MCF 10A (cell line): ENCODE measurements at places on chromosomes 4 and X. TPM values are rescaled to one million over a fixed set of nuclear protein-coding genes. Genes with fewer than 3 reads are reported as not detected.

GRCh38 chr4:5204781-5205180 is 153.5 kb downstream of the STK32B start:
- H3K36me3 ChIP-seq, result peaks cover 5% of the 10 kb centered on the region
- no peaks in the 10 kb centered on the region for H3K27me3 ChIP-seq
- H3K27ac ChIP-seq, result no peak overlapping the region
- H3K4me3 ChIP-seq, result no peak overlapping the region
- no peaks in the 10 kb centered on the region for H3K4me1 ChIP-seq

DNA sequence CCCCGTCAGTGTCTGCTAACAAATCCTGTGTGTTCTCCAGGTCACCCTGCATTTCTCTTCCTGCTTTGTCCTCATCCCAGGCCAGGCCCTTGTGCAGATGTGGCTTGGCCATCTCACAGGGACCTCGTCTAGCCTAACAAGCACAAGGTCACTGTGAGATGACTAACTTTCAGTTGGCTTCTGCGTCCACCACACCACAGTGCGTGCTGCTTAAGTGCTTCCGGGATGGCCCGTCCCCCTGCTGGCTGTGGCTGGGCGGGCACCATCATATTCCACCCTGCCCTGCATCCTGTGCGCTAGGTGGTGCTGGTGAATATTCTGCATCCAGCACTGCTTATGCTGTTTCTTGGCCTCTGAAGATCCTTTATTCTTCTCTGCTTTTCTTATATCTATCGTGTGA is 33.8 kb downstream of the RBBP7 start:
- peaks cover 15% of the 10 kb centered on the region for H3K4me1 ChIP-seq
- peaks cover 62% of the 10 kb centered on the region for H3K36me3 ChIP-seq
- H3K27me3 ChIP-seq, result no peaks in the 10 kb centered on the region
- H3K27ac ChIP-seq, result no peak overlapping the region
- no peak overlapping the region for H3K4me3 ChIP-seq

DNA sequence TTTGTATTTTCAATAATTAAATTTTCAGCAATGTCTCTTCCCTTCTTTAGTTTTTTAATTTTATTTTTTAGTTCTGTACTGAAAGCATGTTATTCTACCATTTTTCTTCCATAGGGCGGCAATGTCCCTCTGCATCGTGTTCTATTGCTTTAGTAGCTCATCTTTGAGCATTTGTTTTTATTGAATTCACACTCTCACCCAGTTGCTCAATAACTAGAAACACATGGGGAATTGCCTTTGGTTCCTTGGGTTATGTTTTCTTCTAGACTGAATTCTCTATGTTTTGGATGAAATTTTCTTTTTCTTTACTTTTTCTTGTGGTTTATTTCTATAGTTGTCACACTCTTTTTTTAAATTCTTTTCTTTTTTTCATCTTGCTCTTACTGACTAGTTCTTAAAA is 233.8 kb upstream of the LDB2 start:
- no peaks in the 10 kb centered on the region for H3K36me3 ChIP-seq
- H3K27me3 ChIP-seq, result no peaks in the 10 kb centered on the region
- DNase-seq, result no peak
- H3K4me3 ChIP-seq, result no peak overlapping the region

DNA sequence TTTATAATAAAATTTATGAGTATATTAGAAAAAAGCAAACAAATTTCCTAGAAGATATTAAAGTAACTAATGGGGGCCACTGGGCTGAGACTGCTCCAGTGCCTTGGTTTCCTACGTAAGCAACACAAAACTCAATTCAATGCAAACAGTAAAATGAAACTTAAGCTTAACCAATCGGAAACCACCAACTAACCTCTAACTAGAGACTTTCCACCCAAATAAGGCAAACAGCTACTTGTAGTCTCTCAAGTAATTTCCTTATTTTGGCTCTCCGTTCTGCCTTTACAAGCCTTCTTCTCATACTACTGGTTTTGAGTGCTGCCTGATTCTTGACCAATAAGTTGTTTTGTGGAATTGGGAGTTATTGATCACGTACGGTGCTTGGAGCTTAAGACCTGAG is 167.3 kb upstream of the VEGFC start:
- no peak for DNase-seq
- H3K4me1 ChIP-seq, result peaks cover 8% of the 10 kb centered on the region
- H3K4me3 ChIP-seq, result no peak overlapping the region

DNA sequence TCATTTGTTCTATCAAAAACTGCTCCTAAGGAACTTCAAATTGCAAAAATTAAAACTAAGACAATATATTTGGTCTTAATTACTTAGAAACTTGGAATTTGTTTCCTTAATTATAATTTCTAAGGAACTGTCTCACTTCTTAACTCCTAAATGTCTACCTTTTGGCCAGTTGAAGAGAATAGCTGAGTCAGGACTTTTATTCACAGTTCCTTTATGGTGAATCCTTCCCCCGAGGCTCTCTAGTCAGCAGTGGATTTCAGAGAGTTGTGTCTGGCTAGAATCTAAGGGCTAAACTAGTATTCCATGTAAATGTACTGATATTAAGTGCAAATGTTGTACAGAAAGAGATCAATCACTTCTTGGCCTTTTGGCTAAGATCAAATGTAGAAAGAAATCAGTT is 69.3 kb downstream of the AMMECR1 start:
- peaks cover 17% of the 10 kb centered on the region for H3K4me1 ChIP-seq
- no peak overlapping the region for H3K4me3 ChIP-seq
- no peak for DNase-seq
- peaks cover 77% of the 10 kb centered on the region for H3K27me3 ChIP-seq
- H3K36me3 ChIP-seq, result no peaks in the 10 kb centered on the region

DNA sequence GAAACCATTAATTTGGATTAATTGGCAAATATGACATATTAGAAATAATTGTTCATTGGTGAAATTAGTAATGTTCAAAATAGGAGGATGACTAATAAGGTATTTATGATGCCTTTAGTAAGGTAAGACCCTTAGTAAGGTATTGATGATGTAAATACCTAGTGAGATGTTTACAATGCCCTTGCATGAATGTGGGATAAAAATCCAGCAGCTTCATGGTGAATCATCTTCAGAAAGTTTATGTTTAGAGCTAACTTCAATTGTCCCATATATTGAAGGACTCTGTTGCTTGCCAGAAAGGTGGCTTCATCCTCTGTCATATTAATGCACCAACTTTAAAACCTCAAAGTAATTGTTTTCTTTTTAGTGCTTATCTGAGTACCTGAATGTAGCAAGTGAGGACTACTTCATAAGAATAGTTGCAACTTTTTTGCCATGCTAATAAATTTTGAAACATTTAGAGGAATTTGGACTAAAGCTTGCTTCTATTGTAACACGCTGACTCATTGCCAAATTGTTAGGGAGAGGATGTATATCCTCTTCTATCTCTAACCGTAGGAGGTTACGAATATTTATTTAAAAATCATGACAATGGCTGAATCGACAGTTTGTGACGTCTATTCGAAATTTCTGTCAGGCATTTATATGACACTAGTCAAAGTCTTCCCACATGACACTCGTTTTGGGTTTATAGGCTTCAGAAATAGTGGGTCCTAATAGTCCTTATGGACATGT is 174.1 kb upstream of the HS3ST1 start:
- H3K4me1 ChIP-seq, result peaks cover 12% of the 10 kb centered on the region
- H3K36me3 ChIP-seq, result no peaks in the 10 kb centered on the region
- DNase-seq, result peak; percentile 28

DNA sequence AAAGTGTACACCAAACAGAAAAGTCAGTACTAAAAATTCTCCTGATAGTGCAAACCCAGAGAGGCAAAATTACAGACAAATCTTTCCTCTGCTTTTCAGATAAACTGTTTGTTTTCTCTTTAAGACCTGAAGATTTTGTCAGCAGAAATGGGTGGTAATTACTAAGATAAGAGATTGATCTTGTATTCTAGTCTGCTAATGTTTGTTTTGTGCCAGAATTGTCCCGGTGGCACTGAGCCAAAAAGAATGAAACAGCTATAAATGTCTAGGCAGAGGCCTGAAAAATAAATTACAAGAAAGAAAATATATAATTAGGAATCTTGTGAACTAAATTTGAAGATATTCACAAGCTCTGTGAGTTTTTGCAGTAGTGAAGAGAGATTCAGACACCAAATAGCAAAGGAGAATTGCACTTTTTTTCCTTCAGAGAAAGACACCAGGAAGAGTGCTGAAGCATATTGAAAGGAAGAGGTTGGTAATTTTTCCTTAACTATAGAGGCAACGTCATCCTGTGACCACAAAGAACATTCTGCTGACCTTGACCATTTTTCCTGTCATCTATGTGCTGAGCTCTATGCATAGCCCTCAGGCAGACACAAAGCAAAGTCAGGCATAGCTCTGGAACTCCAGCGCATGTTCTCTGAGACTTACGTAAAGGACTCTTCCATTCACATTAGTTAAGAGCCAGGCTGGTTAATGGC is 314.5 kb upstream of the RASGEF1B start:
- H3K27me3 ChIP-seq, result no peaks in the 10 kb centered on the region
- H3K27ac ChIP-seq, result peak overlapping the region; percentile 61

DNA sequence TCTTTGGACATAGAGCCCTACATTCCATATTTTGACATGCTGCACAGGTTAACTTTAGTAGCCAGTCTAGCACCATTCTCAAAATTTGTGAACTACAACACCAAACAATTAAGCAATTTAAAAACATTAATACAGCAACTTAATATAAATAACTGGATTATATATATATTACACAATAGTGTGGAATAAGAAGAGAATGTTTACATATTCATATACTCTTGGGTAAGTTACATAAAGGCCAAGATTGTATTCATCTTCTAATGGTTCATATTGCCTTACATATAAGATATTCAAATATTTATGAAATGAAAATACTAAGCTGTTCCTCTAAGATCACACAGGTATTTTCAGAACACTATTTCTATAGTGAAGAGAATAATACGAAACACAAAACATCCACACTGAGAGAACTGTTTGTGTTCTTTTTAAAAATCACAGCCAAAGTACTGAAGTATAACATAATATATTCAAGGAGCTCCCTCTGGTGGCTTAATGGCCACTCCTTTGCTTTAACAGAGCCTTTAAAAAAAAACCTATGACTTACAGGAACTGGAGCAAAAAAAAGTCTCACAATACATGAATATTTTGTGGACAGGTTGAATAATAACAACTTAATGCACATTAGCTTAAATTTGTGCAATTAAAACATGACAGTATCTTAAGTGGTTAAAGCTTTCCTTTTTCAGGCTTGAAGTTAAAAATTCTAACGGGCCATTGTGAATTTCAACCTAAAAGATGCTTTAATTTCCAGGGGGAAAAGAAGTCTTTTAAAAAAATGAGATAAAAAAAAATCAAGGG is 46.2 kb downstream of the NEK1 start:
- peaks cover 6% of the 10 kb centered on the region for H3K36me3 ChIP-seq
- peak; percentile 58 for DNase-seq
- H3K4me3 ChIP-seq, result no peak overlapping the region
- H3K27ac ChIP-seq, result no peak overlapping the region
- H3K4me1 ChIP-seq, result peaks cover 5% of the 10 kb centered on the region

- H3K27me3 ChIP-seq, result peaks cover 71% of the 10 kb centered on the region
- DNase-seq, result no peak
- H3K4me3 ChIP-seq, result no peak overlapping the region
These were observed 22.1 kb upstream of the OR13H1 start for GRCh38 chrX:131521824-131522223.

DNA sequence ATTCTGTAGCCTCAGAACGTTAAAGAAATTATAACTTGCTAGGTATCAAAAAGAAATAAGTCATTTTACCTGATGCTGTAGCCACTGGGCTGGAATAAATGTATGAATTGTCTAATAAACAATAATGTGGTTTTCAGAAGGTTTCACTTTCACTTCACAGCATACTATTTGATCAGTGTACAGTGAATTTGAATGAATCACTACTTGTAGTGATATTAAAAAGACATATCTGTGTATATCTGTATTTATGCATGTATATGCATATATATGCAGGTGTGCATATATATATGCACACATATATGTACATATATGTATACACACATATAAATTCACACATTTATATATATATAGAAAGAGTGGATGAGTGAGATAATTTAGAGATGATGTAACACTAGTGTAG is 440.0 kb upstream of the PCDH10 start:
- peaks cover 6% of the 10 kb centered on the region for H3K4me1 ChIP-seq
- no peak overlapping the region for H3K4me3 ChIP-seq
- H3K27me3 ChIP-seq, result no peaks in the 10 kb centered on the region
- no peak overlapping the region for H3K27ac ChIP-seq
- no peaks in the 10 kb centered on the region for H3K36me3 ChIP-seq
- peak; percentile 3 for DNase-seq

- no peak overlapping the region for H3K27ac ChIP-seq
- no peaks in the 10 kb centered on the region for H3K27me3 ChIP-seq
- H3K36me3 ChIP-seq, result peaks cover 16% of the 10 kb centered on the region
- H3K4me1 ChIP-seq, result no peaks in the 10 kb centered on the region
- no peak overlapping the region for H3K4me3 ChIP-seq
These were observed 85.9 kb downstream of the ARSJ start for GRCh38 chr4:113893546-113893945.

GRCh38 chr4:78190595-78190994 is 133.5 kb downstream of the FRAS1 start:
- H3K4me1 ChIP-seq, result peaks cover 4% of the 10 kb centered on the region
- no peak for DNase-seq
- no peaks in the 10 kb centered on the region for H3K27me3 ChIP-seq
- no peaks in the 10 kb centered on the region for H3K36me3 ChIP-seq

GRCh38 chr4:38482696-38483095 is 181.3 kb upstream of the KLF3 start:
- no peak overlapping the region for H3K27ac ChIP-seq
- H3K4me1 ChIP-seq, result no peaks in the 10 kb centered on the region
- H3K27me3 ChIP-seq, result no peaks in the 10 kb centered on the region
- no peak for DNase-seq

DNA sequence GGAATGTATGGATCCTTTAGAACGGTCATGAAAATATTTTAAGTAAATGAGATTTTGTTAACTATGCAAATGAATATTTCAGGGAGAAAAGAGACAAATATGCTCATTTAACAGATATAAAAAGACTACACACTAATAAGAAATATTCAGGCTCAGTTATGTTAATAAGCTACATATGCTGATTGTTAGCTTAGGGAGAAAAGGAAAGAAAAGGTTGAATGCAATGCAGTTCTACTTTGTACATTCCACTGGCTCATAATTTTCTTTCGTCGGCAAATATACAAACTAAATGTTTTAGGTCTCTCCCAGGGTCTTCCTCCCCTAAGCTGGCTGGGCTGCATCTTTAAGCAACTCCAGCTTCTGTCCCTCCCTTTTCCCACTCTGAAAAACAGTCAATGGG is 2.7 kb upstream of the RTL3 start:
- no peak overlapping the region for H3K4me3 ChIP-seq
- no peaks in the 10 kb centered on the region for H3K27me3 ChIP-seq
- no peak for DNase-seq
- no peak overlapping the region for H3K27ac ChIP-seq
- no peaks in the 10 kb centered on the region for H3K36me3 ChIP-seq

GRCh38 chr4:3371033-3372001 is 70.5 kb upstream of the HGFAC start:
- DNase-seq, result no peak

The ARHGAP36 gene
- total RNA-seq, result not detected in 2 replicates

The G3BP2 gene
- 179 and 231 TPM in 2 replicates for total RNA-seq

The RBMX2 gene
- 31.2 and 34.4 TPM in 2 replicates for total RNA-seq

The SRPK3 gene
- not detected in 2 replicates for total RNA-seq

The ZNF280C gene
- total RNA-seq, result 5.5 and 6.6 TPM in 2 replicates

The CENPVL2 gene
- total RNA-seq, result not detected in 2 replicates

The DDX60 gene
- 4.7 and 7.9 TPM in 2 replicates for total RNA-seq

The TEC gene
- 1.1 and 1.6 TPM in 2 replicates for total RNA-seq

The SPANXB1 gene
- not detected in 2 replicates for total RNA-seq
